ENCODE measurements at places on chromosomes 5 and 9.

- no peak for DNase-seq
These were observed 504.3 kb downstream of the AGTPBP1 start for GRCh38 chr9:85237478-85237877.

- no peak for DNase-seq
These were observed 12.0 kb downstream of the INIP start for GRCh38 chr9:112705768-112706427.

DNA sequence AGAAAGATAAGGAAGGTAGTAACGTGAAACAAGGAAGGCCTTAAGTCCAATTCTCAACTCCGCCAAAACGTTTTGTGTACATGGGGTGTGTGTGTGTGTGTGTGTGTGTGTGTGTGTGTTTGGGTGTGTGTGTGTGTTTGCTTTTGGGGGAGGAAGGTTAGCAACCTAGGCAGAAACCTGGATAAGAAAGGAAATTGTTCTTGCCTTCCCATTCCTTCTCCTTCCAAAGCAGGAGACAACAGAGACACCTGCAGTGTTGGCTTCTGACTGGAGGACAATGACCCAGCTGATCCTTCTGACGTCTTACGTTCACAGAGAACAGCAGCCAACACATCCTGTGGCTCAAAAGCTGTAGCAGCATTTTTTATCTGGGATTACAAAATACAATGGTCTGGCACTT, 4.1 kb upstream of the CCNG1 start:
- no peak for DNase-seq

DNA sequence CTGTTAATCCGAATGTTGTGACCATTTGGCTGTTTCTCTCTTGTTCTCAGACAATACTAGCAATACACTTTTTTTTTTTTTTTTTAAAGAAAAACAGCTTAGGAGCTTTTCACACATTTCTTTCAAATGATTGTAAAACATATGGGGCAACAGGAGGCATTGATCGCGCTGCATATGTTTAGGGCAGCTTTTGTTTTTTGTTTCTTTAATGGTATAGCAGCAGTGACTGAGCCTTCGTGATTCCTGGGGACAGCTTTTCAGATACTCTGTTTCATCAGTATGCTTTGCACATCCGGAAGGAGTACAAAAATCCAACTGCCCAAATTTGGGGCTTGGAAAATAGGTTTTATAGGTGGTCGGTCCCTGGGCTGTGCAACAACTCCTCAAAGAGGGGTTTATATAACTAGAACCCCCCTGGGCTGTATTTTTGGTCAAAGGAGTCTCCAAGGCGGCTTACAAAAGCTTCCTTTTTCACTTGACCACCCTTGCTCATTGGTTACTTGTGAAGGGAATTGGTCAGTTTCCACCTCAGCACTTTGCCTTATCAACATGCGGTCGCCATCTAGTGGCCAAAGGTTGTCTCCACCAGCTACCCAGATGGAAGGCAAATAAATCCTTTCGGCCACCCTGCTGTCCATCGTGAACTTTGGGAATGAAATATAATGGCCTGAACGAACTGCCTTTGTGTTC, 91.8 kb downstream of the PDE6A start:
- DNase-seq = peak; percentile 76

GRCh38 chr5:126508251-126508961, 85.2 kb downstream of the GRAMD2B start:
- DNase-seq = no peak

GRCh38 chr5:93582677-93583438, at the start of gene NR2F1:
NR2F1 (plus strand) TSS chr5:93583222; CDS start chr5:93585024, 1,802 bp downstream.
- no peak for DNase-seq

- DNase-seq = no peak
These were observed 10.9 kb upstream of the RHOBTB3 start for GRCh38 chr5:95720094-95720786.

DNA sequence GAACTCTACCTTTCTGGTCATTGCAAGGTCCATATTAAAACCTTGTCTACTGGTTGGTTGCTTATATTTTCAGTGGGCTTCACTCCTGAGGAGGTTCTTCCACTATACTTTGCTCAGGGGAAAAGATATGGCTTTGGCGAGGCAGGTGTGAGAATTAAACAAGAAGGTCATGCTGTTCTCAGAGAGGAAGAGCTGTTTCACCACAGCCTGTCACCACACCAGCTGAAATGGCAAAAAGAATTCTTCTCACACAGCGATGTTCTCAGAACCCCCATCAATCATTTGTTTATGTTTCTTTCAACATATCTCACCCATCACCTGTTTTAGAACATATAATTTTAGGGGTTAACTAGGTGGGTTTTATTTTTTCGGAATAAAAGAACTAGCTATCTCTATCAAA, 38.6 kb downstream of the CAPSL start:
- DNase-seq = no peak

GRCh38 chr5:120499876-120500563, 35.9 kb downstream of the PRR16 start:
- DNase-seq = no peak

DNA sequence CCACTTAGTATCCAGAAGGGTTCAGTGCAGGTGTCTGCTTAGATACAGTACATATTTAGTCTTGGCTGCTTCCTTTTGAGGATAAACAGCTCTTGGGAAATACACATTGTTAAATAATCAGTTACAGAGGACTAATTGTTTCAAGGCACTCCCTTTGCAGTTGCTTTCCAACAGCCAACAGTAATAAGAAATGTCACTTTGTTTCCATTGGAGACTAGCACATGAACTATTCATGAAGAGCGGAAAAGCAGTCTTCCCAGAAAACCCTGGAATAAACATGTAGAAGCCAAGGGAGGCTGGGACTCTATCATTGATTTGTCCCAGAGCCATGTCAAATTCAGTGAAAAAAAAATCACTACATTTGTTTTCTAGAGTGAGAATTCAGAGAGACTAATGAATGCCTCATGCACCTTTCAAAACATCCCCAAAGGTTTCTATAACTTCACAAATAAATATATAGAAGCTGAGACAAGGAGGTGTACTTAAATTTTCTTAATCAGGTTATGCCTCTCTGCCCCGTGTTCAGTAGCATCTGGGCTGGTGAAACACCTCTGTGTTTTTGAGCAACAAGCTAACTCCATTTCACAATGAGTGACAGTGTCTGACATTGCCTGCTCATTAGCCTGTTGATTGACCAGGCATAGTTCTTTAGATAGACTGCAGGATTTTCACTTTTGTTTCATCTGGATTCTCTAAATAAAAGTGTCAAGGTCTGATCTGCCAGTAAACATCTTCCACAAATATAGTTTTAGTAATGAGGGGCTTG, 271.5 kb downstream of the ARRDC3 start:
- no peak for DNase-seq
